ENCODE measurements at places on chromosomes 11 and 22.

GRCh38 chr22:28002863-28003565 is 84.0 kb upstream of the PITPNB start:
- no peak for DNase-seq

DNA sequence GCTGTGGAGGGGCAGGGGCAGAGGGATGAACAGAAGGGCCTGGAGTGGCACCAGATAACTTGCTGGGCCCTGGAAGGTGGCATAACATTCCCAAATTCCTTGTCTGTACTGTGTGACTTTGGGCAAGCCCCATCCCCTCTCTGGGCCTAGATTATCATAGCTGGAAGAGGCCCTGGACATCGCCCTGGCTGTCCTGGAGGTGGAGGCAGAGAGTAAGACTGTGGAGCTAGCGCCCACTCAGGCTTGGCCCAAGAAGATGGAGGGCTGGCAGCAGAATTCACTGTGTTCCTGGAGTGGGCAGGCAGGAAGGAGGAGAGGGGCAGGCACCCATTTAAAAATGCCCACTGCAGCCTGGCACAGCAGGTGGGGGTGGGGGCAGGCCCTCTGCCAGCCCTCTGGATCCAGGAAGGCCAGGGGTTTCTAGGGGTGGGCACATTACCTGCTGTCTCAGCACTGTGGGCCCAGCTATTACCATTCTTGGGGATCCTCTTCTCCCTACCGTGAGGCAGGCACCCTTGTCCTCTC is 22.6 kb downstream of the ARHGEF17 start:
- no peak for DNase-seq

DNA sequence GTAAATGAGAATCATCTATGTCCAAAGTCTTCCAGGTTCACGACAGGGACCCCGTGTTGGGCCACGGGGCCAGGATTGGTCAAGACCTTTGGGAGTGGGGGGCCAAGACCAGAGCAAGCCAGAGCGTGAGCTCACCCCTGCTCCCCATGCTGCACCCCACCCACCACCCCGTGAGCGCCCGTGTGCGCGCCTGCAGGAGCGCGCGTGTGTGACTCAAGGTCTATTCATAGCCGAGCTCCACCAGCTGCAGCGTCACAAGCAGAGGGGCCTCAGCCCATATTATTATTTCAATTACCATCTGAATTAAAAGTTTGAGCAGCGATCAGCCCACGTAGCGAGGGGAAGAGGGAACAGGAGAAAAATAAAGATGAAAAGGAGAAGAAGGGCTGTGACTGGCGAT is 5.2 kb downstream of the KCNJ4 start:
- no peak for DNase-seq

DNA sequence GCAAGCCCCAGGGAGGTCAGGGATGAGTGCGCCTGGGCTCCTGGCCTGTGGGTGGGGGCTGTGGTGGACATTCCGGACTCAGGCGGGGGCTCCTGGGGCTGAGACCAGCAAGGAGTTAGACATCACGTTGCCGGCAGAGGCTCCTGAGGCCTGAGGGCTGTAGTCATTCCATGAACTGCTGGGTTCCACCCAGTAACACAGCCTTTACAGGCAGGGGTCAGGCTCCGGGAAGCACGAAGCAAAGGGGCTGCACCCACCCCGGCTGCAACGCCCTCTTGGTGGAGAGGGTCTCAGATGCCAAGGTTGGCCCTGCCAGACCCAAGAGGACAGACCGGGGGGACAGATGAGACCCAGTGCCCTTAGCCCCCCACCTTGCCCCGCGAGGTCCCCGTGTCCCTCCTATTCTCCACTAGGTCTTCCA is 9.0 kb downstream of the TNNT3 start:
- DNase-seq: no peak

DNA sequence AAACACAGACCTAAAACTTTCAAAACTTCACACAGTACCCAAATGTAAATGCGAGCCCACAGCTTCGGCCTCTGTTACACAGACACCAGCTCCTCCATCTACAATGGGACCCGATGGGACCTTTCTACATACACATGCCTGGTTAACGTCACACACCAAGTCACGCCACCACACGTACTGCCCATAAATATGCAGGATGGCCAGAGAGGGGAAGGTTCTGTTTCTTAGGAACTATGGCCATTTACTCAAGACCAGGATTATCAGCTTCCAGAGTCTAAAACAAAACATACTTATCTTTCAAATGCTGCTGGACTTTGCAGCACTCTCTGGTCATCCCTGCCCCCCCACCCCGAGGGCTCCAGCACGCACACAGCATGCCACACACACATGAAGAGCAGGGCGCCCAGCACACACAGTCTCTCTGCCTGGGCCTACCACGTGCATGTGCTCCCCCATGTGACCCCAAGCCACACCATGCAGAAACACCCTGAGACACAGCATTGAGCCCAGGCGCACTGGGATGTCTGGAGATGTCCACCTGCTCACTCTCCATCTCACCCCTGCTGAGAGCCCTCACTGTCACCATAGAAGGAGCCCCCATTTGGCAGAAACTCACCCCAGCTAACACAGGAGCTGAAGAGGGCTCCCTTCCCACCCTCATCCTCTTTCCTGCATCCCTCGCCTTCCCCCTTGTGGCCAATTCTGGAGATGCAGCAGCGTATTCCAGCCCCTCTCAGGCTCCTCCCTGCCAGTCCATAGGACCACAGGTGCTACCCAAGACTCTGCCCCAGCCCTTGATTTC is 61.8 kb downstream of the SLC22A12 start:
- DNase-seq: peak; percentile 74

DNA sequence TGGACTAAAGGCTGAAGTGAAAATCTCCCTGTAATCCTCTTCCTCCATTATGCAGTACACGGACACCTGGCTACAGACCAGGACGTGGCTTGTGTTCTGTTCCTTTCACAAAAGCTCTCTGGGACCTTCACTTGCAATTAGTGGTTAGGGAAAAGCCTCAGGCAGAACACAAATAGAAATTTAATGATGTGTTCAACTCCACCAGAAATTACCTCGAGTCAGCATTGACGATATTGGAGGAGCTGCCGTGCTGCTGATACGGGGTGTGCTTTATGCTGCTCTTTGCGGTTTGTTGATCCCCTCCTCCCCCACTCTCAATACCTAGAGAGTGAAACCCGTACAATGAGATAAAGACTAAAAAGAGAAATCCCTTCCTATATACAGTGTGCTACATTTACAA is 48.9 kb downstream of the POLD3 start:
- no peak for DNase-seq

GRCh38 chr22:21714786-21715185 is 20.8 kb downstream of the YPEL1 start:
- no peak for DNase-seq

DNA sequence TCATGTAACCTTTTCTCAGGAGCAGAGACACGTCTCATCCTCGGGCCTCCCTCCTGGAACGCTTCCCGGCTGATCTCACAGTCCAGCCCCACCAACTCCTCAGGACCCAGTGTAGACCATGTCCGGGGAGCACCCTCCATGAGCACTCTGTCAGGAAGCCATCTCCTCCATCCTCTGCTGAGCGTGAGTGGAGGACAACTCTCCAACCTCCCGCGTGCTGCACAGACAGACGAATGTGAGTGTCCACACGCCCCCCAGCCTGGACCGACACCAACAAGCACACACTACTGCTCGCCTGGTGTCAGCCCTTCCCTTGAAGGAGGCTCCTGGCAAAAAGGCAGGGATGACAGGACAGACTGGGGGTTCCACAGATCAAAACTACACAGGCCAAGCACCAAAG is 86.6 kb downstream of the SHANK2 start:
- DNase-seq: no peak

DNA sequence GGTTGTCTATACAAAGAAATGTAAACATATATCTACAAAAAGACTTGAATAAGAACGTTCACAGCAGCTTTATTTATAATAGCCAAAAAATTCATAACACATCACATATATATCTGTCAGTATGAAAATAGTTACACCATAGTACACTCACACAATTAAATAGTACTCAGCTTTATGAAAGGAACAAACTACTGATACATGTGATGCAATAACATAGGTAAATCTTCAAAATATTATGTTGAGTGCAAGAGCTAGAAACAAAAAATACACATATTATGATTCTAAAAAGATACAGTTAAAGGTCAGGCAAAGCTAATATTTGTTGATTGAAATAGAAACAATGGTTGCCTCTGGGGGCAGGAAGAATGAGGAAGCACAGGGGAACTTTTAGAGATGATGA is 6.6 kb downstream of the MRGPRX2 start:
- no peak for DNase-seq

DNA sequence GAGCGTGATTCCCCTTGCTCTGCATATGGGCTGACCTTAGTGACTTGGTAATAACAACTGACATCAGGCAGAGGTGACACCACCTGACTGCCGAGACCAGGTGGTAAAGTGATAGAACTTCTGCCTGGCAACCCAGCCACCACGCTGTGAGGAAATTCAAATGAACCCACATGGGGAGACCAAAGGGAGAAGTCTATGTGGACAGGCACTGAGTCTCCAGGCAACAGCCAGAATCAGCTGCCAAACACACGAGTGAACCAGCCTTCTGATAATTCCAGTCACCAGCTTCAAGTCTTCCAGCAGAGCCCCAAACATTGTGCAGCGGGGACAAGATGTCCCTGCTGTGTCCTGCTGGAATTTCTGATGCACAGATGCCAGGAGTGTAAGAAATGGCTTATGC is 29.7 kb downstream of the SPATA19 start:
- no peak for DNase-seq

- no peak for DNase-seq
Measured at GRCh38 chr11:118057251-118058145, 19.4 kb upstream of the TMPRSS4 start.

- DNase-seq: no peak
Measured at GRCh38 chr22:41603873-41604332, 14.3 kb upstream of the PMM1 start.

- DNase-seq: no peak
Measured at GRCh38 chr22:31544481-31545480, 48.4 kb downstream of the SFI1 start.

DNA sequence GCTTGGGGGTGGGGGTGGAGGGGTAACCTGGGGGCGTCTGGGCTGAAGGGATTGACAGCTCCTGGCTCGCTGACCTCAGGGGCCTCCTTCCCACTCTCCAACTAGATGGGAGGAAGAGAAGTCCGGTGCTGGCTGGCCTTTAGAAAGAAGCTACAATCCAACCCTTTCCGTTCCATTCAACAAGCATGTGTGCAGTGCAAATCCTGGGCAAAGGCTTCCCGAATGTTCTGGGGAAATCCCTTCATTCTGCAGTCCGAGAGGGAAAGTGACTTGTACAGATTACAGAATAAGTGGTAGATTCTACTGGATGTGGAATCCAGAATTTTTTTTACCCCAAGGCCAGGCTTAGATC is 149.9 kb downstream of the FEZ1 start:
- DNase-seq: no peak

DNA sequence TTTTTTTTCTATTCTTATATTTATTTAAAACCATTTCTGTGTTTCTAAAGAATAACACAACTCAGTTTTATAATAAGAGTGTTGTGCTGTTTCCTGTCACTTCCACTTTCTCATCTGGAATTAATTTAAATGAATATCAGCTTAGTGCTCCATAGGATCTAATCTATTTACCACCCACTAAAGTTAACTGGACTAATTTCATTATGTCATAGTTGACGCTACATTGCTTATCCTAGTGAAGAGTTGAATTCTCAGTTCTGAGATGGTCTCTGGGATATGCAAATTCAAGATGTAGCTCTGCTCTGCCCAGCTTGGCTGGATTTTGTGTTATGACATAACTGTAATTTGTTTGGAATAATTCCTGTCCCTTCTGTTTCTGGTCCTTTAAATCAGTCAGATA is 380.1 kb downstream of the METTL15 start:
- DNase-seq: no peak

Data from HT1080 (cell line).